GM23248 (cell line): ENCODE measurements at places on chromosomes 3 and 15. TPM values are rescaled to one million over a fixed set of nuclear protein-coding genes. Genes with fewer than 3 reads are reported as not detected.

GRCh38 chr15:88250826-88251225 lies 5.7 kb downstream of the NTRK3 start:
- no peak for DNase-seq

DNA sequence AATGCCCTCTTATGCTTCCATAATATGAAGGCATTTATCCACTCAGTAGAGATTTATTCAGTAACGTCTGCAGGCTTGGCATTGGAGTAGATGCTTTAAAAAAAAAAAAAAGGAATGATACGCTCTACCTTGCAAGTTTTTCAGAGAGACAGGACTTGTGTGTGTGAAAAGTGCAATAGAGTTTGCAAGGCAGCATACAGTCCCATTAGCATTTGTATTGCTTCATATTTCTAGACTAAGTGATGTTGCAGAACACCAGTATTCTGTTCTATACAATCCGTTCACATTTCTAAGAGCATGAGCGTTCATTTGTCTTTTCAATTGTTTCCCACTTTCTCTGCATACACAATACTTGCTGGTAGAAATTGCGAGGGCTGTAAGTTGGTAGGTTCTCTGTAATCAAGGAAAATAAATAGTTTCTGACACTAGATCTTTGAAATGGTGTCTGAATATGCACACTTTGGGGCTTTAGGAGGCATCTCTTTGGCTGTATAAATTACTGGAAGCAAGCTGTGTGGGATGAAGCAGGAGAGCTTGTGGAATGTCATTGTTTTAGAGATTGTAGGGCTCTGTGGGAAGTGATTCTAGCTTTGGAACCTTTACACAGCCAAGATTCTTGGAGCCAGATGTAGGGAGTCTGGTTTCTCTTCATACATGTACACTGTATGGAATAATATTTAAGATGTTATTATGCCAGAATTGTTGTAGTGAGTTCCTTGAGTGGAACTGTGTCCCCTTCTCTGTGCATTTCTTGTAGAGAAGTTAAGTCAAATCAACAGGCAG lies 262.7 kb downstream of the FEZF2 start:
- DNase-seq, result no peak

The CYP8B1 gene
- polyA plus RNA-seq, result not detected in 2 replicates

DNA sequence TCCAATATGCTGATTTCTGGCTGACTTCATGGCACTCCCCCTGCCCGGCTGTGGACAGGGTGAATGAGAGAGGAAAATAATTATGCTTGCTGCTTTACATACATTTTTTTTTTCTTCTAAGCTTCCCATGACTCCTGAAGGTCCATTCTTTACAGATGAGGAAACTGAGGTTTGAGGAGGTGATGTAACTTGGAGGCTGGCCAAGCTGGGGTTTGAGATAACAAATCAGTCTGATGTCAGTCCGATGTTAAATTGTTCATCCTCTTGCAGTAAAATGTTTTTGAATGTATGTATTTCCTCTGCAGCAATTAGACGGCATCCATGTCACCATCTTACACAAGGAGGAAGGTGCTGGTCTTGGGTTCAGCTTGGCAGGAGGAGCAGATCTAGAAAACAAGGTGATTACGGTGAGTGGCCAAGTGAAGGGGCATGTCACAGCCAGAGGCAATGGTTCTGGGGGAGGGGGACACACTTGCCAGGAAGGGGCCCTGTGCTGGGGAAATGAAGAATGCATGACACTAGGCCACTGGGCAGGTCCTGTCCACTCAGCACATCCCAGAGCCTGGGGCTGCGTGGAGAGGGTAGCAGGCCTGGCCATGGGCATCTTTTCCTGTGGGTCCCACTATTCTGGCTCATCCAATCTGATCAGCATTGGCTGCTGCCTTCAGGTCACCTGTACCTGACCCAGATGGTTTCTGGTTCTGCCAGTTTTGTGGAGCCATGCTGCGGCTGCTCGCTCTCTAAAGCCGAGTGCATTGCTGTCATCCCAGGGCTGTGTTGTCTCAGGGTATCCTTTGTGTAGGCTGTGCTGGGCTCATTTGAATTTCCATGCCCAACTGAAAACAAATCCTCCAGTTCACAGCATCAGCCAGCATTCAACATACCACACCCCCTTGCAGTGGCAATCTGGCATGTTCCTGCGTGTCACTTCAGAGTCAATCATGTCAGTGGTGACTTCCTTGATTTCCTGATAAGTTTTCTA lies 20.4 kb downstream of the STARD5 start:
- DNase-seq, result no peak

GRCh38 chr3:24037971-24038370 lies 92.9 kb downstream of the NR1D2 start:
- no peak for DNase-seq

DNA sequence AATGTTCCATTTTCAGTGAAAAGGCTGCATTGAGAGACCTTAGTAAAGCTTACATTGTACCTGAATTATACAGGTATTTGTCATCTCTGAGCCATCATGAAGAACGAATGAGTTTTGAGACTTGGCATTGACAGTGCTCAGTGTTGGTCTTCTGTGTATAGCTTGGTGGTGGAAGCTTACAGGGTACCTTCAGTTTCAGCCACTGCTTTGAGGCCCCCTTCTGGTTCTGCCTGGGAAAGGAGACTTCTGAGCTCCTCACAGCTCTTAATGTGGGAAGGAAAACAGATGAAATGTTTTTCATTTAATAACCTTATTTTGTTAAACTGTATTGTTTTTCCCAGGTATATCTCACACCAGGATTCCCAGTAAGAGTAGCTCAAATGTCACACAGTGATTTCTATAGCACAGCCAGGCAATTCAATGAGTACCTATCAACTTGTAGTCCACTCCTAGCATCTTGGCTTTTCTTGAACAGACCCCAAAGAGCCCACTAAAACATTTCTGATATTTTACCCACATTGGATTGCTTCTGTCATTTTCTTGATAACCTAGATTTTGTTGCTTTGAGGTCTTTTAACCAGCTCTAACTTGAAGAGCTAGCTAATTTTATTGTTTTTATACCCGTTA lies 5.6 kb downstream of the SERPINI1 start:
- DNase-seq, result peak; percentile 39

- no peak for DNase-seq
Observed at GRCh38 chr3:185210621-185211142, 43.2 kb downstream of the EHHADH start.
